ENCODE measurements at places on chromosomes 5 and 9. TPM values are rescaled to one million over a fixed set of nuclear protein-coding genes. Genes with fewer than 3 reads are reported as not detected.

FCN1 gene
- total RNA-seq, result 0.23 TPM

C5orf58 gene
- 15.7 TPM for total RNA-seq

INSL4 gene
- total RNA-seq, result not detected

TPPP gene
- 2.3 TPM for total RNA-seq

DNA sequence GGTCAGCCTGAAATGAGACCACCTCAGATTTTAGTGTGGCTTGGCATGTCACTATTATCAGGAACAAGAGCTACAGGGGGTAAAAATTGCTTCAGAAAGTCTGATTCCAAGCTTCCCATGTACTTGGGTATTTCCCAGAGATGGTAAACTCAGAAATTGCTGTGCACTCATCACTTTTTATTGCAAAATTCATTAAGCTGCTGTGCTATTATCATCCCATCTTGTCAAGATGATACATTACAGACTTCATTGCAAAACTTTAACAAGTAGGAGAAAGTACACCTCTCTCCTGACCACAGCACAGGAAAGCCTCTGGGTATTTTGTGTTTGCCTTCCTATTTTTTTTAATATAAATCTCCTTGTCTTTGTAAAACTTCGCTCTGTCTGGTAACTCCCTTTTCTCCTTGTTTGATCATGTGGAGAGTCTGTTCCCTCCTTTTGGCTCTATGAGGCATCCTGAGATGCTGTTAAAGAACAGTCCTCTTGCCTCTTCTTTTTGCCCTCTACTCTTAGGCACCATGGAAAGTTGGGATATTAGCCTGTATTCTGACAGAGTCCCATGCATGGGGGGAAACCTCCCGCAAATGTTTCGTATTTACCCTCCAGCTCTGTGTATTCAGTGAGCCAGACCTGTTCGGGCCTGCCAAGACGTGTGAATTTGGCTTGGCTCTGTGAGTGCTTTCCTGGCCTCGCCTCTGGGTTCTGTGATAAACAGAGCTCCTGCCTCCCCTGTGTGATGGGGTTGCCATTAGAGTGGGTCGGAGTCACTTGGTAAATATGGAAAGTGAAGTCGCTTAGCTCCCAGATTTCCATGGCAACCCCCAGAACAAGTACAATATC is 260.7 kb downstream of the NR3C1 start:
- no peaks in the 10 kb centered on the region for H3K27me3 ChIP-seq
- no peak overlapping the region for H3K4me3 ChIP-seq
- H3K4me1 ChIP-seq, result peaks cover 3% of the 10 kb centered on the region
- no peaks in the 10 kb centered on the region for H3K36me3 ChIP-seq

DNA sequence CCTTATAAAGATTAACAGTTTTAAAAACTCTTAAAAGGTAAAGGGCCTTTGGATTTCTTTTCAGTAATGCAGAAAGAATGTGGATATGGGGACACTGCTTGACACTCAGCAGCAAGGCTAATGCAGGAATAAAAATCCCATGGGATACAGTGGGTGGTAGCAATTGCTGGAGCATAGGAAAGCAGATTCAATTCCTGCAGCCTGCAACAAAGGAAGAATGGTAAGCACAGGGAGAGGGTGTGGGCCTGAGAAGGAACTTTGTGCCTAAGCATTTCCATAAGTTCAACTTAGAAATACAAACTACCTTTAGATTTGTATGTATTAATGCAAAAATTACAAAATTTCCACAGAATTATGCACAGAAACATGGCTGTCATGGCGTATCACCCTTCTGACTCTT is 65.8 kb upstream of the CDK5RAP2 start:
- peaks cover 4% of the 10 kb centered on the region for H3K4me1 ChIP-seq
- no peak for DNase-seq
- no peak overlapping the region for H3K4me3 ChIP-seq
- no peak overlapping the region for H3K27ac ChIP-seq
- no peaks in the 10 kb centered on the region for H3K27me3 ChIP-seq

- no peaks in the 10 kb centered on the region for H3K4me1 ChIP-seq
- no peak overlapping the region for H3K4me3 ChIP-seq
- no peaks in the 10 kb centered on the region for H3K27me3 ChIP-seq
- DNase-seq, result no peak
- no peaks in the 10 kb centered on the region for H3K36me3 ChIP-seq
Measured at GRCh38 chr9:96621618-96622017, 2.0 kb upstream of the CDC14B start.
